ENCODE measurements at places on chromosomes 6 and 20.

DNA sequence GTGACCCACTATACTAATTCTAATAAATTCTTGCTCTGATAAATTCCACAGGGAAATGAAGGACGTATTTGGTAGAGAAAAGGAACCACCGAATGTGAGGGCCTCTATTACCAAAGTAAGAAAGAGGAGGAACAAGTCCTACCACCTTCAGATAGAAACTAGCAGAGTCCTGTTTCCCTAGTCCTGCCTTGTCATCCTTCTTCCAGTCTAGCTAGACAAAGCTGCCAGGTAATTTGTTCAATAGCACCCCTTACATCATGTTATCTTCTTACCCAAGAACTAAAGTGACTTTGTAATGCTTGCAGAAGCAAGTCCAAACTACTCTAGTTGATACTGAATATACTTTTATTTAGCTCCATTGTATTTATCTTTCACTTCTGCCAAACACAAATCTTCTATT lies 29.3 kb upstream of the FAM83B start:
- DNase-seq: no peak

- no peak for DNase-seq
Observed at GRCh38 chr6:70135219-70136160, 167.4 kb downstream of the COL9A1 start.

DNA sequence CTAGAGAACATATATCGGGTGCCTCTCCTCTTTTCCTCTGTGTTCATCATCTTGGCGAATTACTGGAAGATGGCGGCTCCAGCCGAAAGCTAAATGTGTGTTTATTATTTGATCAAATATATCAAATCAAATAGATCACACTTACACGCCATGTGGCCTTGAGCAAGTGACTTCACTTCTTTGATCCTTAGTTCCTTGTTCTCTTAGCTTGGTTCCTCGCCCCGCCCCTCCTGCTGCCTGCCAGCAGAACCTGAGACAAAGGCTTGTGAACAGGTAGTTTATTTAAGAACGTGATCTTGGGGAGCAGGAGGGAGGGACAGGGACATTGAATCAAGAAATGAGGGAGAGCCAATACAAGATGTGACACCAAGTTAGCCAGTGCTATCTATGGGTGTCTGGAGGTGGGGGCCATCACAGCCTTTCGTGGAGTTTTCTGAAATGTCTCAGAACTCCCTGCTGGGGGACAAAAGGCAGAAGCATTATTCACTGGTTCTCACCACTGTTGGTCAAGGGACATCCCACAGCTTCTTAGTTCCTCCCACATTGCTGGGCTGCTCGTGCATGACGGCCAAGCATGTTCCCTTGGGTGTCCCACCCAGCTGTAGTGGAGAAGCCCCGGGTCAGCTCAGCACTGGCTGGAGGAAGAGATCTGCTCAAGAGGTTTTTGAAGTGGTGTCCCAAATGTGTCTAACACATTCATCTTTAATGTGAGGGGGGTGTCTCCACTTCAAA lies 44.9 kb upstream of the RNF24 start:
- no peak for DNase-seq

DNA sequence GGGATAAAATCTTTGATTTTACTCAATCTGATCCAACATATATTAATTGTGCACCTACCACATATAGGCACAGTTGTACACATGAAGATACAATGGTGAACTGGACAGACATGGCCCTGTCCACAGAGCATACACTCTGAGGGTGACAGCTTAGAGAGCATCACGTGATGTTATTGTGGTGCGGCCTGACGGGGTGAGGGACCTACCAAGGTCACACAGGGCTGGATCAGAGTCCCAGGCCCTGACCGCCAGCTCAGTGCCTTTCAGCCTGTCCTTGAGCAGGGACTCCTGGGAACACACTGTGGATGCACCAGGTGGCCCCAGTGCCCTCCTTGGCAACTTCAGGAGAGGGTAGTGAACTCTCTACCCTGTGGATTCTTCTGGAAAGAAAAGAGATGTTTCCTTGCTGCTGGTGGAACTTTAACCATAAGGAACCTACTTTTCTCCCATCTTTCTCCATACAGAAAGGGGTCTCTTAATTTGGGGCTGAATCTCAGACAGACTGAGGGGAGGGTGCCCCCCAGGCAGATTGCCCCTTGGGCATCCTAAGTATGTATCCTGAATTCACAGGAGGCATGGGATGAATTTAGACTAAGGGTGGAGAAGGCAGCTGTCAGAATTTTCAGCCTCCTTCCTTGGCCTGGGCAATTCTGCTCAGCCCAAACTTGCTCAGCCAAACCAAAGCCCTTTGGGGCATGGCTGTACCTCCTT lies 26.5 kb downstream of the PCK1 start:
- DNase-seq: no peak

Data from SW 1271 (cell line).